Kidney (tissue), 22 donors: ENCODE measurements at places on chromosomes 3 and 15. TPM values are rescaled to one million over a fixed set of nuclear protein-coding genes. Genes with fewer than 3 reads are reported as not detected.

The CD96 gene
- total RNA-seq = 9.5 TPM

The TMCO5A gene
- total RNA-seq = not detected

The LMAN1L gene
- not detected for total RNA-seq

The CDCP1 gene
- 39.6 TPM for total RNA-seq

The SKOR1 gene
- total RNA-seq = 0.57 TPM

The ESYT3 gene
- total RNA-seq = 5.3 TPM

- peaks cover 3% of the 10 kb centered on the region for H3K4me1 ChIP-seq
- DNase-seq = no peak
- H3K36me3 ChIP-seq = no peaks in the 10 kb centered on the region
- H3K27me3 ChIP-seq = no peaks in the 10 kb centered on the region
- no peak overlapping the region for H3K4me3 ChIP-seq
These were observed 4.4 kb upstream of the AVEN start for GRCh38 chr15:34043391-34043790.

DNA sequence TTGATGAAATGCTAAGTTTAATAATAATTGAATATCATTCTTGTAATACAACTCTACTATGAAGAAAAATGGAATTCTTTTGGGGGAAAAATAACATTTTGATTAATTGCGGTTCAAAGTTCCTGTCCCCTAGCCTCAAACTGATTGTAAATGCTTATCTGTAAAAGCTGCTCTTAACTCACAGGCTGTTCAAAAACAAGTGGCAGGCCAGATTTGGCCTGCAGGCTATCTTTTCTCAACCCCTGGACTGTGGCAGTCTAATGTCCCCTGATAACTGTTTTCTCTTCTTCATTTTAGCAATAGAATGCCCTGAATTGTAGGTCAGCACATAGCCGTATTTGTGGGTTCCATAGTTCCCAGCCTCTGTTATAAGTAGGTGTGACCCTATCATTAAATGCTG is 23.5 kb upstream of the SAMMSON start:
- H3K4me1 ChIP-seq = no peaks in the 10 kb centered on the region
- H3K36me3 ChIP-seq = no peaks in the 10 kb centered on the region
- DNase-seq = no peak
- H3K27ac ChIP-seq = no peak overlapping the region

DNA sequence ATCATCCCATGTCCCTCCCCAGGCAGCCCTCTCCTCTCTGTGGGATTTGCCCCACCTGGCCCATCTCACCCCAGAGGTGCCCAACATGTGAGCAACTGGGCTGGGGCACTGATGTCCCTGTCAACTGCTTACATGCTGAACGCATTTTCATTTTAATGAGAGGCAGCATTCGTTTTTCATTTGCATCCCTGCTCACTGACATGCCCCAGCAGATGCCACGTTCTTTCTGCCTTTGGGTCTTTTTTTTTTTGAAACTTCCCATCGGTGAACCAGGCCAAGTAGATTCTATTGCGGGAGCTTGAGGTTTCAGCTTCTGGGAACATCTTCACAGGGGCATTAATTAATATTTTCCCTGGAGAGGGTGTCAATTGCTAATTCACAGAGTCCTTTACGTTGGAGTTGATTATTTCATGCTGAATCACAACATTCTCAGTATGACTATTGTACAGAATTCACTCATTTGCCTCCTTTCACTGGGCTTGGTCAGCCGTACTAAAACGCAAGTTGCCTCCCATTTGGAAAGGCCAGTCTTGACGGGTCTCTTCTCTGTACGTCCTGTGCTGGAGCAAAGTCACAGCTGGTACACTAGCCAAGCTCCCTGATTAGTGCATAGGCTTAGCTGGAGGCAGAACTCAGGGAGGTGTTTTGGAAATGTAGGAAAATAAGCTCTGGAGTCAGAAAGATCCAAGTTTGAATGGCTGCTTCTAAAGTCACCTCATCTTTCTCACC is 69.8 kb downstream of the CHRNA7 start:
- DNase-seq = no peak
- H3K4me3 ChIP-seq = no peak overlapping the region
- H3K27ac ChIP-seq = no peak overlapping the region
- H3K36me3 ChIP-seq = no peaks in the 10 kb centered on the region

DNA sequence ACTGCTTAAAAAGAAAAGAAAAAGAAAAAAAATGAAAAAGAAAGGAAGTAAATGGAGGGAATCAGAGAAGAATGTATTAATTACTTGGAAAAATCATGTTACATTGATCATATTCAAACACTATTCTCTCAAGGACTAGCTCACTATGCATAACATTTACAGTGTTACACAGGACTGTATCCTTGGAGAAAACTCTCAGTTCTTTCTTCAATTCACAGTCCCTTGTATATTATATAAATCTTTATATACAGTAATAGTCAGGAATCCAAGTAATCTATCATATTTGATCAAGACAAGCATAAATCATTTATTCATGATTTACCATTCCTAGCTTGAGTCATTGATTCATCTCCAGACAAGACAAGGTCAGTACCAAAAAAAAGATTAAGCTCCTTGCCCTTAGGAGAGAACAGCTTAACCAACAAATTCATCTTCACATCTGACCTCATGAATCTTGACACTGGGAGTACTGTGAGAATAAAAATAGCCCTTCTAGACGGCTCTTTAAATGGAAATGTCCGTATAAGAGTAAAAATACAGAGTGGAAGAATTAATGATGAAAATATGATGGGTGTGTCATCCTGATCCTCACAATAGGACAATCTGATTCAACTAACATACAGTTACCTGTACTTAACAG is 980.4 kb downstream of the NAALADL2 start:
- no peak overlapping the region for H3K4me3 ChIP-seq
- no peaks in the 10 kb centered on the region for H3K4me1 ChIP-seq
- no peak overlapping the region for H3K27ac ChIP-seq
- no peaks in the 10 kb centered on the region for H3K27me3 ChIP-seq
- no peaks in the 10 kb centered on the region for H3K36me3 ChIP-seq

- no peaks in the 10 kb centered on the region for H3K36me3 ChIP-seq
- H3K27me3 ChIP-seq = no peaks in the 10 kb centered on the region
- H3K4me1 ChIP-seq = no peaks in the 10 kb centered on the region
- H3K4me3 ChIP-seq = no peak overlapping the region
- DNase-seq = no peak
These were observed 153.4 kb upstream of the UMPS start for GRCh38 chr3:124576565-124577493.

DNA sequence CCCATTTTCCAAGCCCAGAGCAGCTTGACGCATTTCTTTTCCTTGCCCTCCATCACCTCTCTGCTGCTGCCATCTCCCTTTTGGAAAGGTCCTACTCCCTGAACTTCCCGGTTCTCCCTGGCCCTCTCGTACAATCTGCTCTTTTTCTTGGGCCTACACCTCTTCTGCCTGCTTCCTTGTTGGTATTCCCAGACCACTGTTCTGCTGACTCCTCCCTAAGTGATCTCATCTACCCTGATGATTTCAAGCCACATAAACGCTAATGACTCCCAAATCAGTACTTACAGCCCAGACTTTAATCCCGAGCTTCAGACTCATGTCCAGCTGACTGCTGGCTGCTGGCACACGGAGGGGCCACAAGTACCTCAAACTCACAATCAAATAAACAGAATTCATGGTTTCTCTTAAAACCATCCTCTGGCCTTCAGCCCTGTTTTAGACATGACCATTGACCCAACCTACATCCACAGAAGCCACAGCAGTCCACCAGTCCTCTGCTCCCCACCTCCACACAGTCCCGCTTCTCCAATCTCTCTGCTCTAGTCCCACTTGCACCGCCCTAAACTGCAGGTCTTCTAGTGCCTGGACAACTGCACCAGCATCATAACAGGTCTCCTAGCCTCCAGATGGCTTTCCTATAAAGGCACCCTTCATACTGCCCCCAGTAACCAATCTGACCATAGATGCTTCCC is 57.6 kb downstream of the AAGAB start:
- H3K4me1 ChIP-seq = no peaks in the 10 kb centered on the region
- peak overlapping the region; percentile 9 for H3K27ac ChIP-seq
- peaks cover 20% of the 10 kb centered on the region for H3K36me3 ChIP-seq
- H3K4me3 ChIP-seq = no peak overlapping the region
- DNase-seq = no peak

- H3K4me1 ChIP-seq = peaks cover under 1% of the 10 kb centered on the region
- no peaks in the 10 kb centered on the region for H3K36me3 ChIP-seq
- no peak overlapping the region for H3K4me3 ChIP-seq
- no peak overlapping the region for H3K27ac ChIP-seq
- DNase-seq = no peak
These were observed 12.1 kb upstream of the CTSH start for GRCh38 chr15:78956937-78957336.

- no peak for DNase-seq
- H3K27me3 ChIP-seq = no peaks in the 10 kb centered on the region
- no peak overlapping the region for H3K4me3 ChIP-seq
- H3K4me1 ChIP-seq = no peaks in the 10 kb centered on the region
- H3K27ac ChIP-seq = no peak overlapping the region
These were observed 6.8 kb upstream of the LDHAL6B start for GRCh38 chr15:59199626-59200465.

DNA sequence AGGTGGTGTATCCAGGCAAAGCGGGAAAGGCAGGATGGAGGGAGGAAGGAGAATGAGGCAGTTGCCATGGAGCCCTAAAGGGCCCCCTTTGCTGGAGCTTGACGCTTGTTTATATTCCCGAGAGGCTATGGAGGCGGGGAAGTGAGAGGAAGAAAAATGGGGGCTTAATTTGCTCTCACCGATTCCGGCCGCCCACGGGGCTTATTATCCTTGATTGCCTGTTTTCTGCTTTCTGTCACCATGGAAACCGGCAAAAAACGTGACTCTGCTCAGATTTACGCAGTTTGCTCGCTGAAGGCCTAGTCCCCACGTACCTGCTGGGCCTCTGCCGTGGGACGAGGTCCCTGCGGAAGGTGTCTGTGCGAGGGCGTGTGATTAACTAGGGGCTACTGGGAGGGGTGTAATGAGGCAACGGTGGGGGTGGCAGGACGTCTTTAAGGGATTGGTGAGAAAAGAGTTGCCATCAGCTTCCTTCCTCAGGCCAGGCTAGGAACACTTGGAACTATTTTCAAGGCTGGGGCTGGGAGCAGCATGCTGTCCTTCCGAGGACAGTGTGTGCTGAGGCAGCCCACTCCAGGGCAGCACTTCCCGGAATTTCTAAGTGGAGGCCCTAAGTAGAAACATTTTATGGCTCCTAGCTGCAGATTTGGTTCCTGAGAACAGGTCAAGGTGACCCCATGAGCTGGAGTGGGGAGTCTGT is 110.8 kb upstream of the NDN start:
- no peaks in the 10 kb centered on the region for H3K27me3 ChIP-seq
- H3K4me3 ChIP-seq = no peak overlapping the region
- H3K27ac ChIP-seq = no peak overlapping the region
- H3K36me3 ChIP-seq = no peaks in the 10 kb centered on the region

DNA sequence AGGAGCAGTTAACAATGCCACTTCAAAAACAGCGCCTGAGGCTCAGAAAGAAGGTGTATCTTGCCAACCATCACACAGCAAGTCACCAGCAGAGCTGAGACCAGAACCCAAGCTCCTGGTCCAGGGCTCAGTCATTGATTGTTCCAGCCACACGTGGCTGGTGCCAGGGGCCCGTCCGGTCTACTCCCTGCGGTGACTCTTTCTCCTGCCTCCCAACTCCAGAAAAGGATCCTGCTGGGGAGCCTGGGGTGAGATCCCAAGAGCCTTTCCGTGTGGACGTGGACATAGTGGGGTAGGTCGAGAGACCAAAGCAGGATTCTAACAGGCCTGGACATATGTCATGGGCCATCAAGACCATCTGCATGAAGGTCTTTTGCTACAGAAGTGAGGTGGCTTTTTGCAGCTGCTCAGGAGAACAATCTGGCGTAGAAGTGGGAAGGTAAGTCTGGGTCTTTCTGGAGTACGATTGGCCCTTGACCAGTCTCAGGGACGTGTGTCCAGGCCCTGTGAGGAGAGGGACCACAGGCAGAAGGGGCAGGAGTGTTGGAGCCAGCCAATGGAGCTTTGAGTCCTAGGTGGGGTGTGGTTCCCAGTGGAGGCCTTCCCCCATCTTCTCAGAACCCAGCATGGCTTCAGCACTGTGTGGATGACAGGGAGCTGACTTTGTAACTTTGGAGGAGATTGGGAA is 105.4 kb downstream of the HMG20A start:
- no peak overlapping the region for H3K4me3 ChIP-seq
- no peaks in the 10 kb centered on the region for H3K27me3 ChIP-seq
- DNase-seq = peak; percentile 33
- no peaks in the 10 kb centered on the region for H3K36me3 ChIP-seq
- H3K4me1 ChIP-seq = no peaks in the 10 kb centered on the region

- peaks cover 6% of the 10 kb centered on the region for H3K36me3 ChIP-seq
- H3K27ac ChIP-seq = peak overlapping the region; percentile 94
- peaks cover 20% of the 10 kb centered on the region for H3K4me1 ChIP-seq
- no peaks in the 10 kb centered on the region for H3K27me3 ChIP-seq
These were observed 225 bp downstream of the RHOA start for GRCh38 chr3:49411535-49411967.

DNA sequence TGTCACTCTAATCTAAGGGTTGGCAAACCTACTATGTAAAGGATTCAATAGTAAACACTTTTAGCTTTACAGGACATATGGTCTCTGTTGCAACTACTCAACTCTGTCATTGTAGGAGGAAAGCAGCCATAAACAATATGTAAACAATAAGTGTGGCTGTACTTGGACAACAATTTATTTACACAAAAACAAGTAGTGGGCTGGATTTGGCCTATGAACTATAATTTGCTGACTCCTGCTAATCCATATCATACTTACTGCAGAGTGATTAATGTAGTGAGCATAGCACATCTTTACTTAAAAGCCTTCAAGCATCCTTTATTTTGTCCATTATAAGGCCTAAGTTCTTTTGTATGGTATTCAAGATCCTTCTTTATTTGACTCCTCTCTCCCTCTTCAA is 441.9 kb downstream of the ZIC1 start:
- H3K4me1 ChIP-seq = no peaks in the 10 kb centered on the region
- H3K36me3 ChIP-seq = no peaks in the 10 kb centered on the region
- H3K4me3 ChIP-seq = no peak overlapping the region
- DNase-seq = no peak
- H3K27me3 ChIP-seq = no peaks in the 10 kb centered on the region
- H3K27ac ChIP-seq = no peak overlapping the region

GRCh38 chr3:86991482-86991815 is 500 bp upstream of the VGLL3 start:
- H3K4me3 ChIP-seq = peak overlapping the region; percentile 56
- peaks cover 2% of the 10 kb centered on the region for H3K27me3 ChIP-seq
- no peak for DNase-seq
- no peaks in the 10 kb centered on the region for H3K36me3 ChIP-seq

- no peaks in the 10 kb centered on the region for H3K4me1 ChIP-seq
- no peak for DNase-seq
- H3K27me3 ChIP-seq = no peaks in the 10 kb centered on the region
- H3K27ac ChIP-seq = no peak overlapping the region
These were observed 8.0 kb downstream of the HDDC3 start for GRCh38 chr15:90924375-90924774.

DNA sequence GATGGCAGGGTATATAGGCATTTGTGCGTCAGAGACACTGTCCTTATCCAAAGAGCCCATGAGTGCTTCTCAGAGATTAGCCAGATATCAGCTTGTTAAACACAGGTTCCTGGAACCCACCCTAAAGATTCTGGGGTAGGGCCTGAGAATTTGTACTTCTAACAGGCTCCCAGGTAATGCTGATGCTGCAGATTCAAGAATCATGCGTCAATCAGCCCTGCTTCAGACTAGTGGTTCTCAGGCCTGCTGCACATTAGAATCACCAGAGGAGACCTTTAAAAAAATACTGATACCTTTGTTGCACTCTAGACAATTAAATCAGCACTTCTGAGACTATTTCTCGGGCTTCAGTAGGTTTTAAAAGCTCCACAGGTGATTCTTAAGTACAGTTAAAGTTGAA is 369.5 kb downstream of the MFSD1 start:
- H3K27ac ChIP-seq = no peak overlapping the region
- no peaks in the 10 kb centered on the region for H3K27me3 ChIP-seq
- no peaks in the 10 kb centered on the region for H3K4me1 ChIP-seq
